ENCODE measurements at places on chromosomes 12 and 14.

GRCh38 chr14:100041271-100041670, 24.0 kb upstream of the EVL start:
- DNase-seq, result no peak

GRCh38 chr12:76152181-76152807, 67.8 kb upstream of the NAP1L1 start:
- DNase-seq, result no peak

DNA sequence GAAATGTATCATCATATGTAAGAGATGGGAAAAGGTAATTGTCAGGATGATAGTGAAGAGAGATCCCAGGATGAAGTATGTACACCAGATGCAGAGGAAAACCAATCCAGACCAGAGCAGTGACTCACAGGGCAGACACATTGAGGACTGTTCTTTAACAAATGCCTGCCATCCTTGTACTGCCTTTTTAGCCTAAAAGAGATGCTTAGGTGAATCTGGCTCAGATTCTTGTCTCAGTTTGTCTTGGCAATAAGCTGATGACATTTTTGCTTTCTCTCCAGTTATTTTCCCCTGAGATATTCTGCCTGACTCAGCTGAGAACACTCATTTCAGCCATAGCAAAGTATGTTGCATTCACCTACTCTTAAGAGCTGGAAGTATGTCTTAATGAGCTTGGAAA, 405.3 kb upstream of the USP15 start:
- DNase-seq, result no peak

DNA sequence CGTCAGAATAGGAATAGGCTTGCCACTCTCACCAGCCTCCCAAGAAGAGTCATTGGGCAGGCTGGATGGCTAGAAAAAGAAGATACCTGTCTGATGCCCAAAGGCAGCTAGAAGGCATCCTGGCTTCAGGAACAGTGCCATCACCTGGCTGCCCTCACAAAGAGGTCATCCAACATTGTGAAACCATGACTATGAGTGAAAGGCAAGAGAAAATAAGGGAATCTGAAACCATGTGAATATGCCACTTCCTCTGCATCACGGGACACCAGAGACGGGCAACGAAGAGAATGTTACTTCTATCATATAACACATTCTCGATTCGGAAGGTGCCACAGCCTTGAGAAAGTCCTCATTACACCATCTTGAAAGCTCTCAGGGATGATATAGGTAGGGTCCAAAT, 182.0 kb downstream of the DAD1 start:
- DNase-seq, result no peak

DNA sequence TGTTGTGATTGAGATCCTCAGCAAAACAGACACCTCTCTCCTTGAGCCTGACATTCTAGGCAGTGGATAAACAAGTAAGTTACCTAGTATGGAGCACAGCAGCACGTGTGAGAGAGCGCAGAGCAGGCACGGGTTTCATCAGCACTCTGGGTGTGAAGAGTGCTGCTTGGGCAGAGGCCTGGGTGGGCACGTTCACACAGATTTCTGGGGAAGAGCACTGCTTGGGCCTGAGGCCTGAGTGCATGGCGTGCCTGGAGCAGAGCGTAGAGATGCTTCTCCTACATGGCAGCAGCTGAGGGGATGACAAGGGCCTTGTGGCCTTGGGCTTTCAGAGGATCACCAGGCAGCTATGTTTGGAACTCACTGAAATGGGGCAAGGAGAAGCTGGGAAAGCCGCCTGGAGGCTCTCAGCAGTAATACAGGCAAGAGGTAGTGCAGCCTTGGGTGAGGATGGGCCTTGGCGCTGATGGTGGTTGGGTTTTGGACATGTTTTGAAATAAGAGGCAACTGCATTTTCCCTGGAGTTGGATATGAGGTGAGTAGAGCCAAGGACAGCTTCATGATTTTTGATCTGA, 17.6 kb downstream of the CKB start:
- no peak for DNase-seq

DNA sequence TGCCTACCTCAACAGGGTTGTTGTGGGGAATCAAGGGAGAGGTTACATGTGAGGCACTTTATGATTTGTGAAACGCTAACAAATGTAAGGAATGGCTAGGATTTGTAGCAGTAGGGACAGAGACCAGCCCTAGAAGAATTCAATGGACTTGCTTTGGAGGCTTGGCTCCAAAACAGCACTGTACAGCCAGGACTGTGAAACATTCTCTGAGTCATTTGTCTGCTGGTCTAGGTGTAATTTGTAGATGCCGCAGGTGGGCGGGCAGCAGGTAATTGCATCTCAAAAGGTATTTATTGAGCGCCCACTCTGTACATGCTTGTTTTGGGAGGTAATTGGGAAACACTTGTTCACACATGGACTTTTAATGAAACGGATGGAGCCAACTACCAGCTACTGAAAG, 11.4 kb downstream of the SLC7A8 start:
- no peak for DNase-seq

- DNase-seq, result no peak
Measured at GRCh38 chr12:103884316-103884715, 43.3 kb upstream of the NT5DC3 start.

- no peak for DNase-seq
Measured at GRCh38 chr14:92729634-92730358, 18.6 kb downstream of the LGMN start.

- DNase-seq, result no peak
Measured at GRCh38 chr12:90301561-90302133, 593.0 kb upstream of the ATP2B1 start.

DNA sequence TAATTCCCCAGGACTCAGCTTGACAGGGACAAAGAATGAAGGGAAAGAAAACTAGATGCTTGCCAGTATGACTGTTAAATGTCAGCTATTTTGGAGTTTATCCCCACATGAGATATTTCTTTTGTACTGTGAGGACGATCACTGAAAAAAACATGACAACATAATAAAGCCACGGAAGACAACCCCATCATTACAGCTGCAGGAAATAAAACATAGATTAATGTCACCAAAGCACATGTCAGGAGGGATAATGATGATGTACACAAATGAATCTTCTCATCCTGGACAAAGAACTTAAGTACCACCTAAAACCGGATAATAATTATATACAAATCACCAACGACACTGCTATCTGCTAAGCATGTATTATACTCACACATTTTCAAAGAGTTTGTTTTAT, 84.6 kb upstream of the GRIP1 start:
- no peak for DNase-seq

GRCh38 chr12:131825146-131825892, 2.9 kb upstream of the MMP17 start:
- DNase-seq, result no peak

DNA sequence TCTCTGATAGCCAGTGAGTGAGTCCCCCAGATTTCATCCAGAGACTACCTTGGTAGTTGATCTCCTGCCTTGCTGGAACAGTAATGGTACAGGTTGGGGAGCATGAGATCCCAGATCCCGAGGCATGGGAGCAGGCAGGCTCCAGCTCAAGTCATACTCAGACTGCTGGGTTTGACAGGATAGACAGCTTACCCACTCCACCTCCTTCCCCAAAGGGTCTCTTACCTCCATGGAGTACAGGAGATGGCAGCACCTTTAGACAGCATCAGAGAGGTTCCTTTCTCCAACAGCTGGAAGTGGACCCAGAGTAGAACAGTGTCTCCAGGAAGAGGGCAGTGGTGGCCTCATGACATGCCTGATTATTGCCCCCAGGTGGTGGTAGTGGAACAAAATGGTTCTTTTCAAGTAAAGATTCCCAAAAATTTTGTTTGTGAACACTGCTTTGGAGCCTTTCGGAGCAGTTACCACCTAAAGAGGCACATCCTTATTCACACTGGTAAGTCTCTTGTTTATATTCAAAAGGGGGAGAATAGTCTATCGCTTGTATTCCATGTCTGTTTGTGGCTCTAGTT, 4.9 kb upstream of the CSAD start:
- no peak for DNase-seq

- DNase-seq, result no peak
Measured at GRCh38 chr12:57126061-57126460, 2.2 kb upstream of the LRP1 start.

DNA sequence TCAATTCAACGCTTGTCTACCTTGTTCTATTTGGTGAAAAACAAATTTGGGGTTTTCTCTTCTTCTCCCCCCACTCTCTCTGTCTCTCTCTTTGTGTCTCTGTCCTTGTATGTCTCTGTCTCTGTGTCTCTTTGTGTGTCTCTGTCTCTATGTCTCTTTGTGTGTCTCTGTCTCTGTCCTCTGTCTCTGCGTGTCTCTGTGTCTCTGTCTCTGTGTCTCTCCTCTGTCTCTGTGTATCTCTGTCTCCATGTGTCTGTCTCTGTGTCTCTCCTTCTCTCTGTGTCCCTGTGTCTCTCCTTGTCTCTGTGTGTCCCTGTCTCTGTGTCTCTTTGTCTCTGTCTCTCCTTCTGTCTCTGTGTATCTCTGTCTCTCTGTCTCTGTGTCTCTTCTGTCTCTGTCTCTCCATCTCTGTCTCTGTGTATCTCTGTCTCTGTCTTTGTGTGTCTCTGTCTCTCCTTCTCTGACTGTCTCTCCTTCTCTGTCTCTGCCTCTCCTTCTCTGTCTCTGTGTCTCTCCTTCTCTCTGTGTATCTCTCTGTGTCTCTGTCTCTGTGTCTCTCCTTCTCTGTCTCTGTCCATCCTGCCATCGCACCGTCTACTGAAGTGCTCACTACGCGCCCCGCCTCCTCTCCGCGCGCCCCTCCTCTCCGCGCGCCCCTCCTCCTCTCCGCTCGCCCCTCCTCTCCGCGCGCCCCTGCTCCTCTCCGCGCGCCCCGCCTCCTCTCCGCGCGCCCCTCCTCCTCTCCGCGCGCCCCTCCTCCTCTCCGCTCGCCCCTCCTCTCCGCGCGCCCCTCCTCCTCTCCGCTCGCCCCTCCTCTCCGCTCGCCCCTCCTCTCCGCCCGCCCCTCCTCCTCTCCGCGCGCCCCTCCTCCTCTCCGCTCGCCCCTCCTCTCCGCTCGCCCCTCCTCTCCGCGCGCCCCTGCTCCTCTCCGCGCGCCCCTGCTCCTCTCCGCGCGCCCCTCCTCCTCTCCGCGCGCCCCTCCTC, 12.8 kb downstream of the LRCOL1 start:
- no peak for DNase-seq

DNA sequence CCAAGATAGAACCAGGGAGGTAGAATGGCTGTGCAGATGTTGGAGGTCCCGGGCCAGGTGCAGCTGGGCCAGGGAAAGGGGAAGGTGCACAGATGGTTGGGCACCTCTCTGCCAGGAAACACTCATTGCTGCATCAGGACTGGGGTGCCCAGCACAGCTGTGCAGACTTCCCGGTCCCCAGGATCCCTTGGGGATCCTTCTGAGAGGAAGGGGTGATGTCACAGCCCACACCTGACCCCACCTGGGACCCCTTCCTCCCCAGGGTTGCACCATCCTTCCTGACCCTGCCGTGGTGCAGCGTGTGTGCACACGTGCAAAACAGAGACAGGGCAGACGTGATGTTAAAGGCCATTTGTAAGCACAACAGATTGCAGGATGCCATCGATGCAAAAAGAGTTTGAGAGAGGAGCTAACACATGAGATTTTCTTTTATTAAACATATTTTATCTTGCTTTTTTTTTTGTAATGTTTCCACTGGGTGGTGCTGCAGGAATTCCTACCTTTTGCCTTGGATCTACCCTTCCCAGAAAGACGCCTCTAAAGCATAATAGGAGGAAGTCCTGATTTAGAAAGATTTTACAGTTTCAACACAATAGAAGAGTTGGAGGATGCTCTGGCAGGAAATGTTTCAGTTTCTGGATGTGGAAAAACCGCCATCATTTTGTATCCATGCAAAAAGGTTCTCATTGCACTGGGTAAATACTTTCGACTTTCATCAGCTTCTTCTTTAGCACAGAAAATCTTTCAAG, 14.8 kb downstream of the ELK3 start:
- no peak for DNase-seq

DNA sequence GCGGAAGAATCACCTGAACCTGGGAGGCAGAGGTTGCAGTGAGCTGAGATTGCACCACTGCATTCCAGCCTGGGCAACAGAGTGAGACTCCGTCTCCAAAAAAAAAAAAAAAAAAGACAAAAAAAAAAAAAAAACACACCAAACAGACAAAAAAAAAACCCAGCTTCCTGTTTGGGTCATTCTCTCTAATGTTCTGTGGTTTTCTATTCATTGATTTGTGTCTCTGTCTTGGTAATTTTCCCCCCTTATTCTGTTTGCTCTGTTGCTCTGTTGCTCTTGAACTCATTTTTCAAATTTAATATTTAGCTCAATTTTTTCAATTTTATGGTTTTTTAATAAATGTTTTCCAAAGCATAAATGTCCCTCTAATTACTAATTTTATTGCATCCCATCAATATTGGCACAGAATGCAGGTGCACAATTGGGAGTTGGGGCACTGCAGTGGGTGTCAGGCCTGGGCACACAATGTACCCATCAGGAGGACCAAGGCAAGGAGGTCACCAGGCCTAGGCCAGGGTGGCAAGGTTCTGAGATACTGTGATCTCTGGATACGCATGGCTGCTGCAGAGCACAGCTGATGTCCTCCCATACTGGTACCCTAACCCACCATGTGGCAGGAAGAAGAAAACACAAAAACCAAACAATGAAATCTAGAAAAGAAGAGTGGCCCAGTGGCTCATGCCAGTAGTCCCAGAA, 8.0 kb upstream of the GNPTAB start:
- no peak for DNase-seq

DNA sequence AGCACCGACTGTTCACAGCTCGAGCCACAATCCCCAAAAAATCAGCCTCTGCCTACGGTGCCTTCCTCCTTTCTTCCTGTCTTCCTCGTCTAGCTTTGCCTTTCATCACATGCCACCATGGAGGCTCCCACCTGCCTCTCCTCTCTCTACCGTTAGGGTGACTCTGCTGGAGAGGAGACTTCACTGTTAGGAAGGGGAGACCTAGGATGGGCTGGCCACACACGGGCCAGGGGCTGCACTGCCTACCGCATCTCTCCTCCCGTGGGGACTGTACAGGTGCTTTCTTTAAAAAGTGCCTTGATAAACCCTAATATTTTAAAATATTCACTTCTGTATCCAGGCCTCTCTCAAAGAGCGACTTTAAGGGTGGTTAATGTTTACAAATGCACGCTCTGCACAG, 1104.7 kb downstream of the BCL11B start:
- DNase-seq, result no peak

DNA sequence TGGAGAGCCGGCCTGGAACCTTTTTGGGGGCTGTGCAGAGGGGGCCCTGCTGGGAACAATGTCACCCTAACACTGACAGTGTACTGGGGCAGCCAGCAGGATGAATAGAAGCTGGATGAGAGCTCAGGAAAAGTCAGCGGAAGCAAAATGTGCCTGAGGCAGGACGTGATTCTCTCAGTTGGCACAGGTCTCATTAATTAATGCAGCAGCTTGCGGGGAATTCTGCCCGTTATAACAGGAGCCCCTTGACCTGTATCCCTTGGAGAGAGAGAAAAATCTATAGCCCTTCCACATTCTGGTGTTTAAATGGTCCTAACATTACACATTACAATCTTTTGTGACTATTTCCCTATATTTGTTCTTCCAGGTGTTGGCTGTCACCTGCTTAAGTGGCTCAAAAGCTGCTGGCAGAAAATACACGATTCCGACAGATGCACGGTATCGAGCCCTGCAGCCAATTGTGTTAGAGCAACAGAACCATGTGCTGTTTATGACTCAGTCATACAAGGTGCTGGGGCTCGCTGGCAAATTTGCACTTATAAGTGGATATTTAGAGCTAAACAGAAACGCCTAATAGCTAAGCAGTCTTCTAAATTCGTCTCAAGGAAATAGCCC, 854.7 kb downstream of the AACS start:
- DNase-seq, result no peak

- DNase-seq, result no peak
Measured at GRCh38 chr14:76326918-76327689, 48.8 kb upstream of the ESRRB start.

- DNase-seq, result peak; percentile 51
Measured at GRCh38 chr12:124833693-124834122, 30.0 kb downstream of the SCARB1 start.

GRCh38 chr14:77498120-77498979, at the start of gene ISM2:
Gene ISM2 (minus strand): TSS chr14:77498816. CDS start chr14:77498793, 23 bp downstream.
- DNase-seq, result peak; percentile 66
